Right atrium auricular region (tissue), 2 donors: ENCODE measurements at places on chromosomes 16 and 17. TPM values are rescaled to one million over a fixed set of nuclear protein-coding genes. Genes with fewer than 3 reads are reported as not detected.

Gene RAD51C
- 24.3 TPM for total RNA-seq

Gene UNC13D
- total RNA-seq, result 25.9 TPM

DNA sequence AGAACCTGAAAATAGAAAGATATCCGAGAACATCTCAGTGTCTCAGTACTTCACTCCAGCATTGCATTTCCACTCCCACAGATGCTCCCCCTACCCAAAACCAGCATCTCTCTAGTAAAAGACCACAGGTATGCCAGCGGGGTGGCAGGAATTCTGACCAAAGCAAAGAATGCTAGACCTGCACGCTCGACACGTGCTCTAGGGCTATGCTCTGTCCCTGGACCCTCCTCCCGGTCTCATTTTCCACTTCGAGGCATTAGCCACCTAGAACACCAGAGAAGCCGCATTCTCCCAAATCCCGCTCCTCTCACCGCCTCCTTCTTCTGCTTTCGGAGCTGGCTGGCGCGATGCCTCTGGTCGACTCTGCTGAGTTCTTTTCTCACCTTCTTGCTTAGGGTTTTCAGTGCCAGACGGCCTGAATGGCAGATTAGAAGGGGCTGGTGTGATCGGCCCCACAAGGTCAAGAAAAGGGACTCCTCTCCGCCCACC, 487 bp downstream of the TSR1 start:
- DNase-seq, result no peak

DNA sequence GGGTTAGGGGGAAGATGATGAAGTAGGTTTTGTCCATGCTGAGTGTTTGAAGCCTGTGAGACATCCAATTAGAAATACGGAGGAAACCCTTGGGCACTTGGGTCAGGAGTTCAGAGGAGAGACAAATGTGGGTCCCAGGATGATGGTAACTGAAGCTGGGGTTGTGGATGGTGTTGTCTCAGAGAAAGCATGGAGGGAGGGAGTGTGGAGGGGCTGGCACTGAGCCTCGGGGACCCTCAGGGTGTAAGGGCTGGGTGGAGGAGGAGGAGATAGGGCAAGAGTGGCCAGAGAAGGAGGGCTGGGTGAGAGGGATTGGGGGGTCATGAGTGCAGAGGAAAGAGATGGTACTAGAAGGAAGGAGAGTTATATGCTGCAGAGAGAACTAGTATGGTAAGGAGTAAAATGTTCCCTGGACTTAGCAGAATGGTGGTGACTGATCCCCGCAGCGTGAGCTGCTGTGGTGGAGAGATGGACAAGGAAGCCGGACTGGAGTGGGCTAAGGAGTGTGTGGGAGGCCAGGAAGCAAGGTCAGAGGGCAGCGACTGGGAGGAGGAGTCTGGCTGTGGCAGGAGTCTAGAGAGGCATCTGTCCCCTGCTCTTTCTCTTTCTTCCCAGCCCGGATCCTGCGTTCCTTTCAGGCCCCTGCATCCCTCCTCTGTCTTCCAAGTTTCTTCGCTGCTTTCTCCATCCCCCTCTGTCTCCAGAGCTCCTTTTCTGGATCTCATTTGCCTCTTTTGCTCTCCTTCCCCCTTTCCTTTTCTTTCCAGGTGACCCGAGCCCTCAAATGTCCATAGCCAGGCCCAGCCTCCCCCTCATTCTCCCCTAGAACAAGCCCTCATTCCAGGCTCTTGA, 3.9 kb upstream of the COL1A1 start:
- no peak for DNase-seq

- no peak for DNase-seq
These were observed 4.1 kb upstream of the SPG7 start for GRCh38 chr16:89504091-89504490.

GRCh38 chr16:16861546-16861945, 482.6 kb downstream of the NPIPA7 start:
- DNase-seq, result no peak

GRCh38 chr17:32495359-32496231, 8.8 kb downstream of the CDK5R1 start:
- DNase-seq, result no peak

DNA sequence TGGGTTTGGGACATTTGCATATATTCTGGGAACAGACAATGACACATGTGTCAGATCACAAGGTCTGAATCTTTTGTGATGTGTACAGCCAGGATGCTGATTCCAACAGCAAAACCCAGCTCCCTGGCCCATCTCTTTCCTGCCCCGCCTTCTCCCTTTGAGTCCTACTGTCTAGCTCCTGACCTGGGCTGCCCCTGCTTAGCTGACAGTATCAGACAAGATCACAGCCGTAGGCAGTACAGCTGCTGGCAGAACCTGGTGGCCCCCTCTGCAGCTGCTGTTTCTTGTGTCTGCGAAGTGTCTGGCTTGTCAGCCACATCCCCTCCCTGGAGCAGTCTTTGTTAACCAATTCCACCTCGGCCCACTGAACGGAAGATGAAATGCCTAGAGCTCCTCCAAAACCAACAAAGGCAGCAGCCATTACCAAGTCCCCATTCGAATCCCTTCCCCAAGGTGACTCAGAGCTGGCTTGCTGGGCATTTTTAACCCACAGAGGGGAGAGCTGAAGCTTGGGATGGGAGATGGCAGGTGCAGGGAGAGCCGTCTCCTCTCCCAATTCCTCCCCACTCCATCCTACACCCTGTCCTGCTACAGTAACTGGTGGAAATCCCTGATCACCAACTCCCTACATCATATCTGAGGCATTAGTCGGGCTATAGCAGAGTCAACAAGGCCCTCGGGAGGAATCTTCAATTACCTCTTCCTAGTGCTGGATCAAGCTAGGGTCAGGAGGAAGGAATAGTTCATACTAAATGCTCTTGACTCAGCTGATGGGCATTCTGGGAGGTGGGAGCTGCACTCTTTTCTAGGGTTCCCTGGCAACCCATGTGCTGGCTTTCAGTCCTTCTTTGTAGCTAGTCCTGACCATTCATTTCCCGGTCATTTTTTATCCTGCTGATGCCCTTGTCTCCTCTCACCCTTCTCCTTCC, 5.8 kb downstream of the PIPOX start:
- no peak for DNase-seq

DNA sequence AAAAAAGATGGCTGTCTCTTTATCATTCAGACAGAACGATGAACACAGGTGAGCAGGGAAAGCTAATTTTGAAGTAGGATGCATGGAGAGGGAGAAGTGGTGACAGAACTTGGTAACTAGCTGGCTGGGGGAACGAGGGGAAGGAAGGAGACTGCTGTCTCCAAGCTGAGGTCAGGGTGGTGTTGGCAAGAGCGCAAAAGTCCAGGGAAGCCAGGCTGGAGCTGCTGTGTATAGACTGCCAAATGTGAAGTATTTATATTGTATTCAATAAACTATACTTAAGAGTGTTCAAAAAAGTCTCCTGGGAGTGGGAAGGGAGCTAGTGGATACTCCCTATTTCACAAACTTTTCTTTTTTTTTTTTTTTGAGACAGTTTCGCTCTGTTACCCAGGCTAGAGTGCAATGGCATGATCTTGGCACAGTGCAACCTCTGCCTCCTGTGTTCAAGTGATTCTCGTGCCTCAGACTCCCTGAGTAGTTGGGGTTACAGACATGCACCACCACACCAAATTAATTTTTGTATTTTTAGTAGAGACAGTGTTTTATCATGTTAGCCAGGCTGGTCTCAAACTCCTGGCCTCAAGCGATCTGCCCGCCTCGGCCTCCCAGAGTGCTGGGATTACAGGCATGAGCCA, 8.2 kb downstream of the TMEM106A start:
- DNase-seq, result peak; percentile 32

DNA sequence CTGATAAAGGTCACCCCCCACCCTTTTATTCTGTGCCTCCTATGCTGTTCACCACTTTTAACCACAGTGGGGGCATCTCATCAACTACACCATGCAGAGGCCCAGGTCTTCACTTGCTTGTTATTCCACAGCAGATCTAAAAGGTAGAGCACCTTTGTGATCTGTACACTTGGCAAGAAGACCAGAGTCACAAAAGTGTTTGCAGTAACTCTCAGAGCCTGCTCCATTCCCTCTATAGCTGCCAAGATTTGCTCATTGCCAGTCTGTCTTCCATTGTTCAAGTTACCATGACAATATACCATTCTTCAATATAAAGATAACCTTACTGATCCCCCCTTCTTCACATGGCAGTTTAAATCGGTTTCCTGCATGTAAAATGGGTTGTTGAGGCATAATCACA, 180.0 kb downstream of the TOX3 start:
- DNase-seq, result no peak

DNA sequence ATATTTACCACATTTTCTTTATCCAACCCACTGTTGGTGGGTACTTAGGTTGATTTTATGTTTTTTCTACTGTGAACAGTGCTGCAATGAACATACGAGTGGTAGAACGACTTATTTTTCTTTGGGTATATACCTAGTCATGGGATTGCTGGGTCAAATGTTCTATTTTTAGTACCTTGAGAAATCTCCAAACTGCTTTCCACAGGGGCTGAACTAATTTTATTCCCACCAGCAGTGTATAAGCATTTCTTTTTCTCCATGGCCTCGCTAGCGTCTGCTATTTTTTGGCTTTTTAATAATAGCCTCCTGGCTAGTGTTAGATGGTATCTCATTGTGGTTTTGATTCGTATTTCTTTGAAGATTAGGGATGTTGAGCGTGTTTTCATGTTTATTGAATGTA, 202.3 kb downstream of the LGALS9B start:
- no peak for DNase-seq
